AG04450 (cell line): ENCODE measurements at places on chromosomes 3 and 15.
A peak's percentile ranks its signal among the peaks of the same experiment; 100 is the strongest.

- no peak for DNase-seq
These were observed 8.5 kb downstream of the MYZAP start for GRCh38 chr15:57600197-57600596.

DNA sequence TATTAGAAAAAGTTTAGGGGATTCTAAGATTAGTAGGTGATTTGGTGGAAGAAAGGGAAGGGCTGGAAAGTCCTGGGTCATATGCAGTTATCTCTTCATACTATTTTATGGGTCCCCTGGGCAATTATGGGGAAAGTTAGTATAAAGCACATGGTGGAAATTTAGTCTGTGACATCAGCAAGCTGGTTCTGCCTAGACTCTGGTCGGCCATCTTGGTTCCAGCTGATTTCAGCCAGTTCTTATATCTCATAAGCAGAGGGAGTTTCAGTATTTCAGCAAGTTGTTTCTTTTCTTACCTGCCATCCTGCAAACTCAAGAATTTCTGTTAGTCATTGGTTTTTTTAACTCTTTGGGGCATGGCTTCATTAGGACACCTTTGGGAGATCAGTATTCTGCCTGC is 1.0 kb upstream of the LYZL4 start:
- no peak for DNase-seq

- no peak for DNase-seq
These were observed 262.3 kb upstream of the LYSMD4 start for GRCh38 chr15:99995543-99995942.

GRCh38 chr3:63497641-63498040 is 154.8 kb upstream of the SNTN start:
- no peak for DNase-seq

- DNase-seq: peak; percentile 55
These were observed 229.7 kb downstream of the ISL2 start for GRCh38 chr15:76566276-76566675.

- DNase-seq: no peak
These were observed 84.5 kb downstream of the ATP2B2 start for GRCh38 chr3:10420745-10421475.

DNA sequence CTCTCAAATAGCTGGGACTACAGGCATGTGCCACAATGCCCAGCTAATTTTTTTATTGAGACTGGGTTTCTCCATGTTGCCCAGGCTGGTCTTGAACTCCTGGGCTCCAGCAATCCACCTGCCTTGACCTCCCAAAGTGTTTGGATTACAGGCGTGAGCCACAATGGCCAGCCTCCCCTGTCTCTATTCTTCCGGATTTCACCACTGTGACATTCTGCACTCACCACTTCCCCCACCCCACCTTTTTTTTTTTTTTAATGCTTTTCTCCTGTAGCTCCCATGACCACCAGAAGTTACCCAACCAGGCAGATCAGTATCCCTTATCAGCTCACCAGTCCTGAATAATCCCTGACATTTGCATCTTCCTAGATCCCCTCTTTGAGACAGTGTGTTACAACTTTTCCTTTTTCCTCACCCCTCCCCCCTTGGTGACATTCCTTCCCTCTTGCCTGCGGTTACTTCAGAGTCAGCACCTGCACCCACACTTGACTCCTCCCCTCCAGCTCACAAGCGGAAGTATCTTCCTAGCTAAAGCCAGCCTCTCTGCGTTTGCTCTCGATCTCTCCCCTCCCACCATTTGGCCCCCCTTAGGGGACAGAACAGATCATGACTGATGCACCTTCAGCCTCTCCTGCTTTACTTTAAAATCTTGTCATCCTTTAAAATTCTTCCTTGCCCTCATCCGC is 13.5 kb upstream of the ZNF592 start:
- no peak for DNase-seq

- DNase-seq: no peak
These were observed 3.1 kb downstream of the PAQR9 start for GRCh38 chr3:142960322-142960850.

DNA sequence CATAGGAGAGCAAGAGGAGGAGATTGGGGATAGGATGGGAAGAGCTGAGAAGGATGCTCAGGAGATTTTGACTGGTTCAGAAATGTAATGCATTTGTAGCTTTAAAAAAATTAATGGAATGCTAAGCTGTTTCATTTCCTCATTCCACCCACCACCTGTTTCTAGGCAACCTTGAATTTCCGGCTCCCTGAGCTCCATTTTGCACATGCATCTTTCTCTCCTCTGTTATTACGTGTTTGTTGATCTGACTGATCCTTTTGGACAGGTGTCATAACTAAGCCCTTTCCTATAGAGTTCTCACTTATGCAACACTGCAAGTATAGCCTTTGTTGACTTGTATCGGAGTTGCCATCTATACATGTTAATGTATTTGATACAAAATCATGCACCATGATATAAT is 4.3 kb downstream of the TMPRSS7 start:
- no peak for DNase-seq

- DNase-seq: no peak
These were observed 284.2 kb upstream of the ATP11B start for GRCh38 chr3:182508919-182509711.

DNA sequence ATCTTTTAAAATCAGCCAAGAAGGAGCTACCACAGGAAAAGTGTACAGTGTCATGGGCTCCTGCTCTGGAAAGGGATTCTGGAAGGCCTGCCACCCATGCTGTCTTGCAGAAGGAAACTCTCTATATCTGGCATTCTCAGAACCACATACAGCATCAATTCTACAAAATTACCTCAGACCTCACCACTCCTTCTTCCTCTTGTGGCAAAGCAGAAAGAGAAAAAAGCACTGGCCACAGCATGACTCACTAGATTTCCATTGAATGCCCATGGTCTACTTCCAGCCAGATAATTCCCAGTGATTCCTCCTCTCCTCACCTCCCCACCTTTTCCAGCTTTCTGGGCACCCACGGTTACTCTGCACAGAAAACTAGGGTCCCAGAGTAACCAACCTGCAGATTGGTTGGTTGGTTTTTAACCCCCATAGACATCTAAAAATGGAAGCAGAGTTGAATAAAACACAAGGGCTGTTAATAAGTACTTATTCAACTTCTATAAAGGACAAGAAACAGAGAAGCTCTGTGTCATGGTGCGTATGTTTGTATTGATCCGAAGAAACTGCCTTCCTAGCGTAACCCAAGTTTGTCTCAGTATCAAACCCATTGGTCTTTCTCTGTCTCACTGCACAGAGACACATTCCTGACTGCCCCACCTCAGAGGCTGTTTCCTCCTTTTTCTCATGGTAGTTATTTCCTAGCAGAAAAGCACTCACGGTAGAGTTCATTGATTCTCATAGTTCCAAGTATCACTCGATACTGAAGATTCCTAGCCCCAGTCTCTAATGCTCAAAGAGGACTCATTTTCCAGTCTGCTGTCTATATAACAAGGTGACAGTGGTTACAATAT is 67.7 kb downstream of the LDHAL6B start:
- DNase-seq: no peak

DNA sequence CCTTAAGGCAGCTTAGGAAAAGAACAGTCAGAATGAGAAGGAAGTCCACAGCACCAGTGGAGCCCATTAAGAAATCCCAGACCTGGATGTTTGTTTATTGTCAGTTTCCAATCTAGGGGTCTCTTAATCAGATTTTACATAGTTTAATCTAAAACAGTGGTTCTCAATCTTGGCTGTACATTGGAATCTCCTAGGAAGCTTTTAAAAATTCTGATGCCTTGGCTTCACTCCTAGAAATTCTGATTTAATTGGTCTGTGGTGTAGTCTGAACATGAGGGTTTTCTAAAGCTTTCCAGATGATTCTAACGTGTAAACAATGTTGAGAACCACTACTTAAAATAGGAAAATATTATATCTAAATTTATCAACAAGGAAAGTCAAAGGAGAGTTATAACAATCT is 56.6 kb upstream of the SPRED1 start:
- no peak for DNase-seq

DNA sequence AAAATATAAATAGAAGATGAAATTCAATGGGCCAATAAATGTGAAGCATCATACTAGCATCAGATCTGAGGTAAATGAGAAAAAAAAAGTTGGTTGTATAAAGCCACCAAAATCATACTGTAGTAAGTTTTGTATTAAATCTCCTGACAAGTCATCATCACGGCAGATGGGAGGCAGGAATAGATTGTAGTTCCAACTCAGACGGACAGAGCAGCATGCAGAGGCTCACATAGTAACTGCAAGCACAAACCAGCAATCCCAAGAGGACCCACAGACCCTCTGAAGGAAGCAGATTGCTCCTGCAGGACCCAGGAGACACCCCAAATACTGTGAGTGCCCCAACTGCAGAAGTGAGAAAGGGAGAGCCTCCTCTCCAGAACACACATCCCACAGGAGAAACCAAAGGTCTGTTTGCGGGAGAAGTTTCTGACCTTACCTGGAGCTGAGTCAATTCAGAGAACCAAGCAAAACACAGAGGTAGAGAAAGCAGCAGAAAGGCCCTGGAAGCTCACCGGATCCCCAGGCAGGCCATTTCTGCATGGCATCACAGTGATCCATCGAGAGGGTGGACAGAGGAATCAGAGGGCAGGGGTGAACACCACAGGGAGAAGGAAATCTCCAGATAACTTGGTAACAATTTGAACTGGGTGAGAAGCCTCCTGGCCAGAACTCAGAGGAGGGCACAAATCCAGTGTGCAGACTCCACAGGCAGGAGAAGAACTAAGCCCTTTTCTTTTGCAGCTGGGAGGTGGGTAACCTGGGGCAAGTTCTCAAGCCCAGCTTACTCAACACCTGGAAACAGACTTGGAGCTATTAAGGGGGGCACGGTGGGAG is 141.6 kb upstream of the ARHGEF26 start:
- no peak for DNase-seq

DNA sequence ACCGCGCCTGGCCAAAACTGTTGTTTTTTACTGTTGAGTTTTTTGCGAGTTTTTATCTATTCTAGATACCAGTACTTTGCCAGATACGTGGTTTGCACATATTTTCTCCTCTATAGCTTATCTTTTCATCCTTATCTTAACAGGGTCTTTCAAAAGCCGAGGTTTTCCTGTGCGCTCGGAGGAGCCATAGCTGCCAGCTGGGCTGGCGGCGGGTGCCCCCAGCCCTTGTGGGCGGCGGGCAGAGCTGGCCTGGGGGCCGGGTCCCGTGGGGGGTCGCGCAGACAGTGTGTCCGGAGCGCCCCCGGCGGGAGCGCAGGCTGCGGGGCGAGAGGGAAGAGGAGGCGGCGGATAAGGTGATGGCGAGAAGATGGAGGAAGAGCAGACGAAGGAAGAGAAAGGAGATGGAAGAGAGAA is 11.1 kb upstream of the EIF4A2 start:
- DNase-seq: no peak

GRCh38 chr3:49006408-49007067 is 653 bp upstream of the WDR6 start:
- no peak for DNase-seq

- DNase-seq: no peak
These were observed 1.2 kb upstream of the EDEM1 start for GRCh38 chr3:5186089-5186857.

DNA sequence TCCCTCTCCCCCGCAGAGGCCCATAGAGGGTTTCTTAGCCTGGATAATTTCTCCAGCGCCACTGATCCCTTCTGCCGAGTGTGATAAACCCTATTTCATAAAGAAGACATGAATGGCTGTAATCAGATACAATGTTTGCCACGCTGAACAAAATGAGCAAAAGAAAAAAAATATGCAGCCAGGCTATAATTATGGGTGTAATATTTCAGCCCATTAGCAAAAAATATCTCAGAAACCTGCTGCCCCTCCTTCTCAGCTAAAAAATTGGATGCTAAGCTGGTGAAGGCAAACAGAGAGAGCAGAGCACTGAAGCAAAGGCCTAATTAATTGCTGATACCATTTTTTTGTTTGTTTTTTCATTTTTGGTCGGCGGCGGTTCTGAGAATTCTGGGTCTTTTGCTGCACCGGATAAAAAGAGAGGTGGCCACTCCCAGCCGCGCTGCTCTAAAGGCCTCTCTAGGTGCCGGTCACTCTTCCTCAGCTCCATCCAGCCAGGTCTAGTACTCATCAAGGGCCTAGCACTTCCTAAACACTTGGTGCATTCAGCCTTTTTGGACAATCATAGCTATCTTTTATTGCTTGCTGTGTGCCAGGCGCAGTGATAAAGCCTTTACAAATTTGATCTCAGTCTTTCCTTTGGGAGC is 128.7 kb upstream of the TLE3 start:
- no peak for DNase-seq

DNA sequence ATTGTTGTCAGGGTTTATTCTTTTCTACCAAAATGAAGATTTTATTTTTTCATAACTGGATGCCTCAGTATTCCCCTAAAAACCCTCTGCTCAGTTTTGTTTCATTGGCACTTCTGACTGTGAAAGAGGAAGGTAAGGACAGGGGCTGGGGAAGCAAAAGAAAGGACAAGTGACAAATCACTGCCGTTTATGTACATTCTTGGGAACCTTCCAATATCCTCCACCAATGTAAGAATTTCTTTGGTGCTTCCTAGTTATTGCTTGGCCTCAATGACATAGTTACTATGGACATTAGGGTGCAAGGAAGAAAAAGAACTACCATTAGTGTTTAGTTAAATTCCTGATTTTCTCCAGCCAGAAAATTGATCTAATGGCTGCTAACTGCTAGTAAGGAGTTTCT is 131.0 kb upstream of the C15orf61 start:
- no peak for DNase-seq

- DNase-seq: no peak
These were observed 136.1 kb upstream of the MME start for GRCh38 chr3:154943981-154944380.

- no peak for DNase-seq
These were observed 84.0 kb downstream of the DIPK2A start for GRCh38 chr3:144055604-144056003.

- no peak for DNase-seq
These were observed 70.2 kb upstream of the ST8SIA2 start for GRCh38 chr15:92323525-92323924.

GRCh38 chr3:143657391-143657790 is 190.9 kb downstream of the SLC9A9 start:
- DNase-seq: no peak

DNA sequence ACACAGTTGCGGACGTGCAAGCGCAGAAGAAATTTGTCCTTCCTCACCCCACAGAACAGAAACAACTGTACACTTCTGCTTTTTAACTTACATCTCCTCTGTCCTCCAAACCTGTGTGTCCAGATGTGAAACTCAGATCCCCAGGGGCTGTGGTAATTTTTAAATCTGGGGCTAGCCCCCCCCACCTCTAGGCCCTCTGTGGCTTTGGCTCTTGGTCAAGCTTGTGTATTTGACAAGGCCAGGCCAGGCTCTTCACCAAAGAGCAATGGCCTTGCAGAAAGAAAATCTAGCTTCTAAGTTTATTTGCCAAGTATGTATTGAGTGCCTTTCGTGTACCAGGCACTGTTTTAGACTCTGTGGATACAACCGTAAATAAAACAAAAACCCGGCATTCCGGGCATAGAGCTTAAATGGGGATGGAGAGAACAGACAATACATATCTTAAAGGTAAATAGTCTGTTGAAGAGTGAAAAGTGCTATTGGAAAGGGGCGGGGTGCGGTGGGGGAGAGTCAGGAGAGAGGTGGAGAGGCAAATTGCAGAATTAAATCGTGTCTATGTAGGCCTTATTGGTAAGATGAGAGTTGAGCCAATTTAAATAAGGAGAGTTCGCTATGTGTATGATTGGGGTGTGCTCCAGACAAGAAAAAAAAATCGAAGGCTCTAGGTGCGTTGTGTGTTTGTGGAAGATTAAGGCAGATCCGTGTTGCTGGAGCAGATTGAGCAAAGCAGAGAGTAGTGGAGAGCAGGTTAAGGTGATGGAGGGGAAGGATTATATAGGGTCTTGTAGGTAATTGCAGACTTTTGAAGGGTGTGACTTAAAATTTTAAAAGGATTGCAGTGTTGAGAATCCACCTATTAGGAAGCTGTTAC is 781 bp upstream of the DPH6 start:
- no peak for DNase-seq

- DNase-seq: no peak
These were observed 57.6 kb upstream of the LIPC start for GRCh38 chr15:58374147-58374546.
